ENCODE measurements at places on chromosomes 6 and 20.

- no peak overlapping the region for H3K4me3 ChIP-seq
- no peaks in the 10 kb centered on the region for H3K36me3 ChIP-seq
- no peak for DNase-seq
- H3K4me1 ChIP-seq, result no peaks in the 10 kb centered on the region
- H3K27me3 ChIP-seq, result no peaks in the 10 kb centered on the region
These were observed 320.2 kb upstream of the POU3F2 start for GRCh38 chr6:98514073-98514720.

DNA sequence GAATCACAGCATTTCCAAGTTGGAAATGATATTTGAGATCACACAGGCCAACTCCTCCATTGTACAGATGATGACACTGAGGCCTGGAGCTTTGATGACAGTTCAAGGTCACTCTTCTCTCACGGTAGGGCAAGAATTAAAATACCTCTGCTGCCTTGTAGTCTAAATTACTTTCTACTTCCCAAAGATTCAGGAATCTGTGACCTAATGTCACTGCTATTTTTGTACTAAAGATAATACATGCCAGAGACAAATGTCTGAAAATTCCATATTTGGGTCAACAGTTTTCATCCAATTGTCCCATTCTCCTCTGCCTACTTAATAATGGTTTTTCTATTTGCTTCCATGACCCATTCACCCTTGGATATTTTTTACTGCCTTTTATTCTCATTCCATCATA lies 160.0 kb downstream of the SOD2 start:
- no peak for DNase-seq
- no peaks in the 10 kb centered on the region for H3K36me3 ChIP-seq
- H3K27me3 ChIP-seq, result peaks cover 2% of the 10 kb centered on the region
- no peak overlapping the region for H3K27ac ChIP-seq
- H3K4me3 ChIP-seq, result no peak overlapping the region

DNA sequence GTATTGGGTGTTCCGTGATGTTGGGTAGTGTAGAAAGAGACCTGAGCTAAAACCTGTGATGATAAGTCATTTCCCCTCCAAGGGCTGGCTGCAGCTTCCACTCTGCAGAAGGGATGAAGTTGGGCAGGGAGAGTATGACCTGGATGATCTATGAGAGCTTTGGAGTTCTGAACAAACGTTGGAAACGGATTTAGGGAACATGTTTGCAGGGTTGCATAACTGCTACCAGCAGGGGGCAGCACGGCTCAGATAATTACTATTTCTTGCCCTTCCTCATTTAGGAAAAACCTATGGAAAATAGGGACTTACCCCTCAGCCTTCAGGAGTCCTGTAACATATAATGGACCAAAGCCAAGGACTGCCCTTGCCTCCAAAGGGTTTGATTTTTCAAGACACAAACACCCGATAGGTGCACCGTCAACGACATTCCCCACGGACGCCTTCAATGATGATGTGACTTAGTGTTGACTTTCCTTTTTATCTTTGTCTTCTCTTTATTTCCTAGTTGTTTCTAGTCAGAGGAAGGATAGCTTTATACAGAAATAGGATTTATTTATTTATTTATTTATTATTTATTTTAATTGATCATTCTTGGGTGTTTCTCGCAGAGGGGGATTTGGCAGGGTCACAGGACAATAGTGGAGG lies 164.9 kb upstream of the SASH1 start:
- DNase-seq, result no peak
- H3K4me3 ChIP-seq, result no peak overlapping the region
- H3K36me3 ChIP-seq, result no peaks in the 10 kb centered on the region
- H3K27me3 ChIP-seq, result peaks cover 8% of the 10 kb centered on the region

- H3K36me3 ChIP-seq, result no peaks in the 10 kb centered on the region
- peaks cover 3% of the 10 kb centered on the region for H3K27me3 ChIP-seq
- H3K27ac ChIP-seq, result peak overlapping the region; percentile 73
- H3K4me1 ChIP-seq, result peaks cover 53% of the 10 kb centered on the region
- no peak for DNase-seq
These were observed 36.4 kb downstream of the HLA-DPB1 start for GRCh38 chr6:33112148-33112547.

DNA sequence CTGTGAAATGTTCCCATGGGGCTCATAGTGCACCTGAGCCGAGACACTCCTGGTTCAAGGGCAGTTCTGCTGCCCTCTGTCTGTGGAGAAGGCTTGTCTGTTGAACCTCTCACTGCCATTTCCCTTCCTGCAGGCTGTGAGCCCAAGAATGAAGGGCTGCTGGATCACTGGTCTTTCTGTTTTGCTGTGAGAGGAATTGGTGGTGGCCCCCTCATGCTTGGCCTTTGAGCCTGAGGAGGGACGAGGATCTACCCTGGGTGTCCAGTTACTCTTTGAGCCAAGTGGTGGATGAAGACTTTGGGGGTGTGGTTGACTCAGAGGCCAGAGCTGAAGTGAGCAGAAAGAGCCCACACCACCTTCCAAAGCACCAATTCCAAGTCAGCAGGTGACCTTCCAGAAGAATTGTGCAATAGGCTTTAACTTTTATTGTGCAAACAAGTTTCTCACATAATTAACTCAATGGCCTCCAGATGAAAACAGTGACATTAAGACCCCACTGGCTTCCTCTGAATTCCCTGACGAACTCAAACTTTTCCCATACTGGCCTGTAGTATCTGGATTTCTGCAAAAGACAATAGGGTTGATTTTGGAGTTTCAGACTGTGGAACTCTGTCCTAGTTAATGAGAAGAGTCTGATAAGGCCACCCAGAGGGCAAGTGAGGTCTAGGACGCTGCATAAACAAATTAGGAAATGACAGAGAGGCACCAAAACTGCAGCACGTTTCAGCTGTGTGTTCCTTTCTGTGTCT lies 101.5 kb downstream of the PHACTR3 start:
- H3K27ac ChIP-seq, result no peak overlapping the region
- no peaks in the 10 kb centered on the region for H3K36me3 ChIP-seq
- DNase-seq, result no peak
- H3K4me3 ChIP-seq, result no peak overlapping the region
- H3K27me3 ChIP-seq, result peaks cover 1% of the 10 kb centered on the region

DNA sequence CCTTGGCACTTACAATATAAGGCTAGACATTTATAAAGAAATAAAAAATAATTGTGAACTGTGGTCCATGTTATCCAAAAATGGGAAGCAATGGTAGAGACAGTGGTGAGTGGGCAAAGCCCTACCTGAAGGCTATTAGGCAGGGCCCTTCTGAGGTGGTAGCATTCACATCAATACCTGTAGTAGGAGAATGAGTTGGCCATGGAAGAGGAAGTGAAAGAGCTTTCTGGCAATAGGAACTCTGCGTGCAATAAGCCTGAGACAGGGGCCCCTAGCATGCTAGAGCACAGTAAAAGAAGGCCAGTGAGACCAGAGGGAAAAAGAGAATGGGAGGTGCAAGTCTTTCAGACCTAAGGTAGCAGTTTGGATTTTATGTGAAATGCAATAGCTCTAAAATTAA lies 754.5 kb downstream of the PTPRT start:
- H3K27ac ChIP-seq, result no peak overlapping the region
- H3K4me3 ChIP-seq, result no peak overlapping the region
- no peaks in the 10 kb centered on the region for H3K36me3 ChIP-seq
- H3K4me1 ChIP-seq, result no peaks in the 10 kb centered on the region
- DNase-seq, result no peak

- peaks cover 22% of the 10 kb centered on the region for H3K4me1 ChIP-seq
- no peak for DNase-seq
- H3K27ac ChIP-seq, result no peak overlapping the region
- no peaks in the 10 kb centered on the region for H3K36me3 ChIP-seq
These were observed 15.0 kb upstream of the TFAP2A start for GRCh38 chr6:10429638-10430427.

- peaks cover 4% of the 10 kb centered on the region for H3K4me1 ChIP-seq
- DNase-seq, result peak; percentile 46
- no peaks in the 10 kb centered on the region for H3K36me3 ChIP-seq
- peaks cover 3% of the 10 kb centered on the region for H3K27me3 ChIP-seq
- no peak overlapping the region for H3K27ac ChIP-seq
These were observed 25.5 kb upstream of the KCNK16 start for GRCh38 chr6:39347906-39348585.

DNA sequence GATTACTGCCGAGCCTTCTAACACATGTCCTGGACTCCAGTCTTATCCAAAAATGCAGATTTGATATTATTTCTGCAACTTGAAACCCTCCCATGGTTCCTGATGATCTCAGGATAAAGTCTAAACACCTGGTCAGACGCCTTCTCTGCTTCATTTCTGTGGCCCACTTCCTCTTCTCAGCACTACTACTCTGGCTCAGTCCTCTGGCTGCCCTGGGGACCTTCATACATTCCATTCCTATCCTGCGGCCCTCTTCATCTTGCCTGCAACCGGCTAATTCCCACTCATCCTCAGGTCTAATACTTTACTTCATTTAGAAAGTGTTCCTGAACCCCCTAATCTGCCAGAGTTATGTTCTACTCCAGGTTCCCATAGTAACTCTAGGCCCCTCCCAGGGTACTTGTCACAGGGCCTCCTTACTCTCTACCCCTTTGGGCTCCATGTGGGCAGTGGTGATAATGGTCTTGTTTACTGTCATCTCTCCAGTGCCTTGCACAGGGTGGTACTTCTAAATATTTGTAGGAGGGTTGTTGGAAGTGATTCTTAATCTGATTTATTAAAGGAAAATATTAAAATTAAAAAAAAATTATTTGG lies 18.9 kb downstream of the MAN1A1 start:
- no peak overlapping the region for H3K27ac ChIP-seq
- no peak overlapping the region for H3K4me3 ChIP-seq
- peaks cover 21% of the 10 kb centered on the region for H3K4me1 ChIP-seq

GRCh38 chr6:157604816-157605215 lies 218.2 kb upstream of the SNX9 start:
- H3K36me3 ChIP-seq, result peaks cover 3% of the 10 kb centered on the region
- DNase-seq, result no peak
- no peak overlapping the region for H3K4me3 ChIP-seq
- peaks cover 64% of the 10 kb centered on the region for H3K4me1 ChIP-seq
- H3K27me3 ChIP-seq, result no peaks in the 10 kb centered on the region

GRCh38 chr6:111687652-111688051 lies 82.0 kb upstream of the TRAF3IP2 start:
- no peak overlapping the region for H3K4me3 ChIP-seq
- H3K27me3 ChIP-seq, result no peaks in the 10 kb centered on the region
- H3K36me3 ChIP-seq, result peaks cover 73% of the 10 kb centered on the region
- H3K27ac ChIP-seq, result no peak overlapping the region
- no peaks in the 10 kb centered on the region for H3K4me1 ChIP-seq

DNA sequence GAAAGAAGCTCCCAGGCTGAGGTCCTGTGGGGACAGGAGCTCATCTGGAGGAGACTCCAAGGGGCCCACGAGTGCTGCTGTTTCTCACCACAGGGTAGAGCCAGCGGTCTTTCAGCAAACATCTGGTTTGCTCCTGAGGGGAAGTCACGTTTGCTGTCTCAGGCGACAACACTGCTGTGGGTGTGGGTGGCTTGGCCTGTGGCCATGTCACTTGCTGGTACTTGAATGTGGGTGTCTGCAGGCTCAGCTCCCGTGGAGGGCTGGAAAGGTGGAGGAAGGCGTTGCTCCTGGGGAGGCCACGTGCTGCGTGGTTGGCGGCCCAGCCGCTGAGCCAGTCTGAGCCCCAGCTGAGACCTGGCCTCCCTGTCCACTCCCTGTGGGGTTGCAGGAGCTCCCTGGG lies 52.8 kb upstream of the MPC1 start:
- no peak overlapping the region for H3K4me3 ChIP-seq
- no peak for DNase-seq
- no peak overlapping the region for H3K27ac ChIP-seq
- peaks cover 21% of the 10 kb centered on the region for H3K27me3 ChIP-seq
- no peaks in the 10 kb centered on the region for H3K4me1 ChIP-seq

- H3K4me1 ChIP-seq, result no peaks in the 10 kb centered on the region
- no peak overlapping the region for H3K27ac ChIP-seq
- H3K4me3 ChIP-seq, result no peak overlapping the region
- DNase-seq, result no peak
- no peaks in the 10 kb centered on the region for H3K27me3 ChIP-seq
These were observed 119.6 kb downstream of the KIF13A start for GRCh38 chr6:17867880-17868279.
